ENCODE measurements at places on chromosomes 6 and 20.

DNA sequence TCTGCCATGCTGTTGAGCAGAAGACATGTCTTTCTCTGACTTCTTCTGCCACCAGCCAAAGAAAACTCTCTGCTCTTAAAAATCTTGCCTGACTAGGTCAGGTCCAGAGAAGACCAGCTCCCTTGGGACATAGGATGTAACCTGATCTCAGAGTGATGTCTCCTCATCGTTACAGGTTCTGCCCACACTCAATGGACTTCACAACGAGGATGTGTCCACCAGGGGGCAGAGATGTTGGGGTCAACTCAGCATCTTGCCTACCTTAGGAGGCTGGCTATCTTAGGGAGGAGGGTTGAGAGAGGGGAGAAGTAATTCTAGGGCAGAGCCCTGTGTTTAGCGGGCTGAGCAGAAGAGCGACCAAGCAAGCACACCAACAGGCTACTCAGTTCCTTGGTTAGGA is 207.6 kb upstream of the CDH4 start:
- DNase-seq = no peak

DNA sequence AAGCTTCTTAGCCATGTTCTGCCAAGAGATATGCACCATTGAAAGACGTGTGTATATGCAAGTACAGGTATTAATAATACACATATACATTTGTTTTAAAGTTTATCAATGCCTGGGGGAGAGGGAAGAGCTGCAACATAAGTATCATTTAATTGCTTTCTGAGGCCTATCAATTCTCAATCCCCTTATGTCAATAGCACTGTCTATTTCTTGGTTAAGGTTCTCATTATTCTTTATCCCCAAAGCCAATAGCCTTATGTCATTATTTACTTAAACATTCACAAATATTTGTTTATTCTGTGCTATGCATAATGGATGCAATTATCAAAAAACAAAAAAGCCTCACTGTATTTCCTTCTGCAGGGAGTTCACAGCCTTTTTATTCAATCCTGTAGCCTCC is 350.3 kb upstream of the KCNQ5 start:
- no peak for DNase-seq

DNA sequence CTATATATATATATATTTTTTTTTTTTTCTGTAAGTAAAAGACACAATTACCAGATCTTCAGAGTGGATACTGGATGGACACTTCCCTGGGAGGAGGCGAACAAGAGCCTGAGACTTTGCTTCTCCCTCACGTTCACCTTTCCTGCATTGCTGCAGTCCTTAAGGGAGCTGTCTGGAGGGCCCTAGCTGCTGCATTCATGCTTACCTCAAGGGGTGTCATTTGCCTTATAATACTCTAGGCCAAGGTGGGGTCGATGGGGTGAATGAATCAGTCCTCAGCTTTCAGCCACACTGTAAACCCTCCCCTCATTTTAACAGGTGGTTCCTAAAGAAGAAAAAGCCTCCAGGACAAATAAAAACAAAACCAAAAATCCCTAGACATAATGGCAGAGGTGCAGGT is 34.8 kb upstream of the CD83 start:
- no peak for DNase-seq

GRCh38 chr6:157392927-157393668 is 12.1 kb downstream of the ZDHHC14 start:
- DNase-seq = peak; percentile 64

- DNase-seq = no peak
Observed at GRCh38 chr20:53555081-53555480, 38.6 kb downstream of the ZNF217 start.

Measured in astrocyte (in vitro differentiated cells and primary cell).